Dorsolateral prefrontal cortex (tissue), 122 donors: ENCODE measurements at places on chromosomes 7 and 10.

DNA sequence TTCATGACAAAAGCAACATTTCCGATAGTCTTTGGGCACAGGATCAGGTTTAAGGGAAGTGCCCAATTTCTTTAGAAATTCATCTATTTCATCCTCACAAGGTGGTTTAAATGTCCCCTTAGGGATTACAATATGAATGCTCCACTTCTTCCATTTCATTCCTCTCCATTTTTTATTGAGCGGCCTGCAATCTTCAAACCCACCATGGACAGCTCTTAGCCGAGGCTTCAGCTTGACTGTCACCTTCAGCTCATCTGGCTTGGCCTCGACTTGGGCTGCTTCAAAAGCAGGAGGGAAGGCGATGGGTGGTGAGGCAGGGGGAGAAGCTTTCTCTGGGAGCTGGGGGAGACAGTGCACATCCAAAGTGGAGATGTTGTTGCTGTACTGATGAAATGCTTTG is 123.2 kb downstream of the GALNT11 start:
- no peak for DNase-seq

DNA sequence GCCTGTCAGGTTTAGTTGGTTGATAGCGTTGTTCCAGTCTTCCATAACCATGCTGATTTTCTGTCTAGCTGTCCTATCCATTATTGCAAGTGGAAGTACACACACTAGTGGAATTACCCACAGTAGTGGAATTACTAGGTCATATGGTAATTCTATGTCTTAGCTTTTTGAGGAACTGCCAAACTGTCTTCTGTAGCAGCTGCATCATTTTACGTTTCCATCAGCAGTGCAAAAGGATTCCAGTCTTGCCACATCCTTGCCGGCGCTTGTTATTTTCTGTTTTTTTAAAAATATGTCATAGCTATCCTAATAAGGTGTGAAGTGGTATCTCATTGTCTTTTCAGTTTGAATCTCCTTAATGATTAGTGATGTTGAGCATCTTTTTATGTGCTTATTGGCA is 17.2 kb upstream of the RHBDD2 start:
- DNase-seq: no peak

- DNase-seq: no peak
Observed at GRCh38 chr10:62614389-62615157, 189.9 kb upstream of the ADO start.

GRCh38 chr10:49351669-49352068 is 44.2 kb downstream of the DRGX start:
- no peak for DNase-seq
